ENCODE measurements at places on chromosomes 3 and 15.

DNA sequence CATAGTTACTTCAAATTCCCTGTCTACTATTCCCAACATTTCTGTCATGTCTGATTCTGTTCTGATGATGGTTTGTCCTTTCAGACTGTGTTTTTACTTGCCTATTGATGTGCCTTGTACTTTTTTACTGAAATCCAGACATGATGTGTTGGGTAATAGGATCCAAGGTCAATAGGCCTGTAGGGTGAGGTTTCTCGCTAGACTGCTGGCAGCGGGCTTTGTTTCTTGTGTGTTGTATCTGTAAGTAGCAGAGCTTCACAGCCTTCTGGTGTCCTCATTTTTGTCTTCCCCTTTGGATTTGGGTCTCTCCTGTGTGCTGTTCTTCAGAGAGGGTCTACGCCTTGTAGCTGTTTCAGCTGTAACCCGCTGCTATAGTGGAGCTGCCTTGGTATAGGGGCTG lies 140.3 kb downstream of the GABRG3 start:
- no peak for DNase-seq

DNA sequence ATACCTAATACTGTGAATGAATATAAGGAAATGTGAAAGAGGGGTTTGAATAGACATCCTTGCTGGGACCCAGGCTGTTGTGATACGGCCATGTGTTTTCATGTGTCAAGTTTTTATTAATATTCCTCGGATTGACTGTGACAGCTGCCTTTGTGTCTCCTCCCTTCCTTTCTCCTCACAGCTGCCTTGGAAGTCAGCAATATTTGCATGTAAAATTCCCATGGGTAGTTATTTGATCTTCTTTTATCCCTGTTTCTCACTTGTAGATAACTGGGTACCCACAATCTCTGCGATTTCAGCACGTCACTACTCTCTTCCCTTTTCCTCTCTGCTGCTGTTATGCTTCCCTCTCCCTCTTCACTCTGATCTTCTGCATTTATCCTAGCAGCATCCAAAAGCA lies 9.4 kb downstream of the GPR156 start:
- DNase-seq = no peak

DNA sequence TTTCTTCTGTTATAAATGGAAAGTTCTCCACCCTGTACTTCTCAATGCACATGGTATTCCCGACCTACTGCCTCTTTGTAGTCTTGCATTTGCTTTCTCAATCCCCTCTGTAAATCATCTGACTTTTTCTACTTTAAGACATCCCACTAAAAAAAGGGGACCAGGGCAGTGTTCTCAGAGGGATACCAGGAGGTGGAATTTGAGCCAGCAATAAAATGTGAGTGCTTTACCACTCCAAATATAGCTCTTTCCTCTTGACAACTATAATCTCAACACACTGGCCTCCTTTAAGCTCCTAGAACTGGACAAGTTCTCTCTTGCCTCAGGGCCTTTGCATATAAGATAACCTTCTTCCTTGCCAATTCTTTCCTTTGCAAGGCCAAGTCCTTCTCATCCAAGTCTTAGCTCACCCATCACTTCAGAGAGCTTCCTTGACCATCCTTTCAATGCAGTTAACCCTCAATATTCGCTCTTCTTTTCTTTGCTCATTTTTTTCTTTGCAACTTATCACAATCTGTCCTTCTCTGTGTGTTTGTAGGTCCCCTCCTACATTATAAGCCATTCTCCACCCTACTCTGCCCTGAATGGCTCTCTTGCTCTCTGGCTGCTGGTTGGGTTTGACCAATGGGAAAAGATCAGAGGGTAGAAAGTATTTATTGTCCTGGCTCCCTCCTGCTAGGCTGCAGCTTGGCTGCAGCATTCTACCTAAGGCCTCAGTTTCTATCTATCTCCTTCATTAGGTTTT lies 93.4 kb downstream of the PRICKLE2 start:
- no peak for DNase-seq

DNA sequence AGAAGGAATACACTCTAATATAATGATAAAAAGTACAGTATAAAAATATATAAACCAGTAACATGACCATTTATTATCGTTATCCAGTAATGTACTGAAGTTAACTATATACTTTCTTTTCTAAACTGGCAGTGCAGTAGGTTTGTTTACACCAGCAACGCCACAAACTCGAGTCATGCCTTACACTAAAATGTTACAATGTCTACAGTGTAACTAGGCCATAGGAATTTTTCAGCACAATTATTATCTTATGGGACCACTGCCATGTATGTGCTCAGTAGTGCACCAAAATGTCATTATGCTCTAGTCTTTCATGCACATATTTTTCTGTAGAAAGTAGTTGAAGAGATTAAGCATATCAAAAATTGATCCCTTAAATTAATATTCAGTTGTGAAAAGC lies 609.8 kb upstream of the BCHE start:
- no peak for DNase-seq

- no peak for DNase-seq
These were observed 7.9 kb upstream of the FURIN start for GRCh38 chr15:90860450-90860849.

DNA sequence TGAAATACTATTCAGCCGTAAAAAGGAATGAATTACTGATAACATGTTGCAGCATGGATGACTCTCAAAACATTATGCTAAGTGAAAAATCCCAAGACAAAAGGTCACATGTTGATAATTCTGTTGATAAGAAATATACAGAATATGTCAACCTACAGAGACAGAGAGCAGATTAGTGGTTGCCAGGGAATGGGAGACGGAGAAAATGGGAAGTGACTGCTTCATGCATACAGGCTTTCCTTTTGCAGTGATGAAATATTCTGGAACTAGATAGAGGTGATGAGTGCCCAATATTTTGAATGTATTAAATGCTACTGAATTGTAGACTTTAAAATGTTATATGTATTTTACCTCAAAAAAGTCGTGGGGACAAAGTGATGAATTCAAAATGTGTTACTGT lies 56.2 kb downstream of the ABHD2 start:
- no peak for DNase-seq

Data from memory B cell (primary cell).